ENCODE measurements at places on chromosomes 11 and 22.

GRCh38 chr11:118666371-118666770 lies 13.1 kb downstream of the TREH start:
- DNase-seq: no peak

GRCh38 chr11:24056051-24056450 lies 440.8 kb upstream of the LUZP2 start:
- no peak for DNase-seq

GRCh38 chr11:102798012-102798746 lies at the start of gene MMP1:
TSS of gene MMP1 (minus strand) at chr11:102798160. CDS start at chr11:102798092, 68 bp downstream.
- DNase-seq: no peak

GRCh38 chr11:22275600-22275999 lies 62.6 kb upstream of the SLC17A6 start:
- no peak for DNase-seq

DNA sequence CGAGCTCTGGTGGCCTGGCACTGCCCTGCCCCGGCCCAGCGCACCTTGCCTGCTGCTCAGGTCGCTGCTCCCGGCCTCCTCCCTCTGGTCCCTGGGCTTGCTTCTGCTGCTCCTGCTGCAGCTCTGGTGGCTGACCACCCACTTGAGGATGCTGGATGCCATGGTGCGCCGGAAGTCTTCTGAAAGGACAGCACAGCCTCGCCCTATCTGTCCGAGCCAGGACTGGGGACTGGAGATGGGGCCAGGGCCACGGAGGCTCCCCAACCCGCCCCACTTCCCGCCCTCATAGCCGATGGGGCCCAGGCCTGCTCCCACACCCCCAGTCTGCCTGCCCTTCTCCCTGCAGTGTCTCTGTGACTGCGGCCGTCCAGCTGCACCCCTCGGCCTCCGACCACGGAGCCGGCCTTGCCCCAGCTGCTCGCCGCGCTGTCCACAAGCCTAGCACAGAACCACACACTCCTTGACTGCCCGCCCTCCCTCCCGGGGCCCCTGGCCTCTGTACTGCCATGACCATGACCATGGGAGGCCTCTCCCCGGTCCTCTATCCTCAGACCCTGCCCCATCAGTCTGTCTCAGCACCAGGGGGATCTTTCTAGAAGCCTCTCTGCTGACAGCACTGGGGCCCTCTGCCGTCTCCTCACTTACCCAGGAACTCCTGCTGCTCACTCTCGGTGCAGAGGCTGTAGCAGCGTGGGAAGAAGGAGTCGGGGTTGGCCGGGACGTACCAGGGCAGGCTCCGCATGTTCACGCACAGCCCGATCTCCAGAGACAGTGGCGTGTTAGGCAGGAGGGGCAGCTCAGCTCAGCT lies 12.7 kb downstream of the TTLL8 start:
- DNase-seq: no peak

DNA sequence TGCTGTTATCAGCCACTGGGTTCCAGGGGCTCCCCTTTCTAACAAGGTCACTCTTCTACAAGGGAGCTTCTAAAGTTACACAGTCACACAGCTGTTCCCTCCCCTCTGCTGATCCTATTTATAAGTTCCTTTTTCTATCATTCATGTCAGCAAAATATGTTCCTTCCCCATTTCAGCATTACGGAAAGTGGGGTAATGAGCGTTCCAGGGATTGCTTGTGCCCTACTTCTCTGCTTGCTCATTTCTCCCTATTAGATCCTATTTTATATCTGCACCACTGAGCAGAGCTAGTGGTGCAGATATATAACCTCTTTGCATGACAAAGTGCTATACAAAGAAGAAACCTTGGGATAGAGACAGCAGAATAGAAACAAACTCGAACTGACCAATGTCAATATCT lies 22.7 kb upstream of the PLEKHB1 start:
- DNase-seq: no peak

GRCh38 chr11:13291800-13292199 lies 14.2 kb downstream of the BMAL1 start:
- no peak for DNase-seq

- no peak for DNase-seq
These were observed 38.3 kb upstream of the MYH9 start for GRCh38 chr22:36425977-36426523.

GRCh38 chr11:113587308-113587739 lies 112.1 kb upstream of the DRD2 start:
- peak; percentile 27 for DNase-seq

GRCh38 chr11:30879322-30880005 lies 293.3 kb upstream of the MPPED2 start:
- no peak for DNase-seq

DNA sequence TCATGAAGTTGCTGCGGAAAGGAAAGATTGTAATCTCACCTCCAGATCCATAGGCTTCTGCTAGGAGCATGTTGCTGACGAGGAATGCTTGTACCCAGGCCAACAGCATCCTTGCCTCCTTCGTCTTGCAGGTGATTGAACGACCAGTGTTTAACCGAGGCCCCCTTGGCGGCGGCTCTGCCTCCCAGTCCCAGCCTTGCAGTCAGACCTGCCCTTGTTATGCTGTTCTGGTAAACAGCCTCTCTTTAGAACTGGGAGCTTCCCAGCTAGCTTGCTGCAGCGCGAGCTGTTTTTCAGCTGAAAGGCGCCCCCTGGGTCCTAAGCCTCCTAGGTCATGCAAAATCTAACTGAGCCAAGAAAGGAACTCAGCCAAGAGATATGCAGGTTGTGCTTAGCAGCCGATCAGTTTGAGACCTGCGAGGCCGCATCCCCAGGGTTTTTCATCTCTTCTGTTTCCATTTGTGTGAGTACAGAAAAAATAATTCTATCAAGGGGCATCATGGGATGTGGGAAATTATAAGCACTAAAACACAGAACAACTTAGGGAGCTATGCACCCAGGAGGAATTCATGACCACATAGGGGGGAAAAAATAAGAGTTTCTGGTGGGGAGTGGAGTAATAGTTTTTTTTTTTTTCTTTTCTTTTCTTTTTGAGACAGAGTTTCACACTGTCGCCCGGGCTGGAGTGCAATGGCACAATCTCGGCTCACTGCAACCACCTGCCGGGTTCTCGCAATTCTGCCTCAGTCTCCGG lies at the start of gene PIK3IP1:
PIK3IP1 (minus strand) TSS at position 253 of the 754 bp plus-strand sequence; CDS start at position 109, 144 bp downstream.
- peak; percentile 72 for DNase-seq
